ENCODE measurements at places on chromosomes 13 and 19. TPM values are rescaled to one million over a fixed set of nuclear protein-coding genes. Genes with fewer than 3 reads are reported as not detected.

The LRCH1 gene
- total RNA-seq: 10.5 TPM

The ZNF491 gene
- not detected for total RNA-seq

The CALR3 gene
- total RNA-seq: not detected

The ZNF428 gene
- 61.1 TPM for total RNA-seq
